ENCODE measurements at places on chromosomes 2 and 18.

DNA sequence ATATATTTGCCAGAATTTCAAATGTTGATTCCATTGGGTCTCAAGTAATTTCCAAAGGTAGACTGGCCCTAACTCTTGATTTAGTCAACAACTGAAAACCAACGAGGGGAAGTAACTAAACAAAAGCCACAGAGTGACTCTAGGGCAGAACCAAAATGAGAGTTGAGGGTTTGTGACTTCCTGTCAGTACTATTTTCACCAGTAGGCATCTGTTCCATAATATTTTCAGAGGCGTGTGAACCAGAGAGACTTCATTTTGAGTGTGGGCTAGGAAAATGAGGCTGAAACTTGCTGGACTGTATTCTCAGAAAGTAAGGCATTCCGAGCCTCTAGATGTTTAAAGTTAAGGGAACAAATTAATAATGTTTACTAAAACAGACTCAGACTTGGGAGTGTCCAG is 70.6 kb downstream of the GDF7 start:
- no peak for DNase-seq

- no peak for DNase-seq
These were observed 31.3 kb downstream of the MAL start for GRCh38 chr2:95056461-95057459.

DNA sequence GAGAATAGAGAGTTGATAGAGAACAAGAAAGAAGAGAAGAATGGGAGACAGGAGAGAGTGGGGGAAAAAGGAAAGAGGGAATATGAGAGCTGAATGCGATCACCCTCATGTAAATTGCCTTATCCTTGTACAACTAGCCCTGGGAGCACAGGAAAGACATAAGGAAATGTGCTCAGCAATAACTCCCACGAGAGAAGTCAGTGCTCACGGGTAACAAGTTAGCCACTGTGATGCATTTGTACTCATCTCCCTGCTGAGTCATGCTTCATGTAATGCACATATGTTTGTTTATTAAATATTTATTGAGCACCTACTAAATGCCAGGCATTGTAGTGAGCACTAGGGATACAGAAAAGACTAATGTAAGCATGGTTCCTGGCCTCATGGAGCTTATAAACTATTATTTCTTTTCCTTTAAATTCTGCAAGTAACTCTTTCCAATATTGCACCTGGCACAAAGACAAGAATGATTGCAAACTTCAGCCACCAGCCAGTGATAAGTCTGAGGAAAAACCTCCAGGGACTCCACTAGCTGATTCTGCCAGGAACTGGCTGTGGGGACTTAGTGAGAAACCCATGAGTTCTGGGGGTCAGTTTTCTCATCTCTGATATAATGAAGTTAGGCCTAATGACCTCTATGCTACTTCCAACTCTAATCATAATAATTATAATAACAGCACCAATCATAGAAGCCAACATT is 124.1 kb downstream of the LNPK start:
- DNase-seq = no peak

GRCh38 chr2:31381601-31382000 is 32.9 kb downstream of the XDH start:
- no peak for DNase-seq

DNA sequence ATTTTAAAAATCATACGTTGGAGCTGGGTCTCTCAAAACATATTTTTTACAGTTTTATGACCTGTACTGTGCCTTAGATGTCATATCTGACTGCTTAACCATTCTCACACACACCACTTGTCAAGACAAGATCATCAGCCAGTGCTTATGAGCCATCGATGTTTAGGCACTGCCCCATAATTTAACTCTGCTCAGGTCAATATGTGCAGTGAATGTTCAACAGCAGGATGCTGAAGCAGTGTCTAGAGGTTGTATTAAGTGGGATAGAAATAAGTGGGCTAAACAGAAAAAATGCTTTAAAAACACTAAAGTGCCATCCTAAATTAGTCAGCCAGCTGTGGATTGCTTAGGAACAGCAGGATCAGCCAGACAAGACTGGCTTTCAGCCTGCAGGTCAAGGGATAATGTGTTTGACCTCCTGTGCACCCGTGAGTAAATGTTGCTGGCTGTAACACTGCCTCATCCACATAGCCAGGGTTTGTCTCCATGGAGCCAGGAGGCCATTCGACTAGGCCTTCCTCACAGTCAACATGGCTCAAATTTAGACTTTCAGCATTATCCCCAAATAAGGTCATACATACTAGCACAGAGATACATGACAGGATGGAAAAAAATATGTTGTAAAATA is 139.0 kb upstream of the NXPH2 start:
- no peak for DNase-seq
